Lung (tissue), 17 donors: ENCODE measurements at places on chromosomes 11 and 22.

DNA sequence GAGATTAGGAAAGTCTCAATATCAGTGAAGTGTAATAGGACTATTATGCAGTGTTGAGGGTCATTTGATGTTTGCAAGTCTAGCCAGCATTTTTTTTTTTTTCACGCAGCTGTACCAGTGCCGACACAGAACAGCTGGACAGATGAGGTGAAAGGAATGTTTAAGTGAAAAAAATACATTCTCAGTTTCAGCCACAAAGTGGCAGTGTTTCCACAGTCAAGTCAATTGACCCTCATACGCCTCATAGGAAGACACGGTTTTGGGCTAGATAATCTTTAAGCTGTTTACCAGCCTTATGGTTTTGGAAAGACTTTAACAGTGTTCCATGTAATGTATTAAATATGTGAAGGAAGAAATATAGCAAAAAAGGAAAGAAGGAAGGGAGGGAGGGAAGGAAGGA is 349.9 kb upstream of the ANO3 start:
- DNase-seq = peak; percentile 96

GRCh38 chr11:19895776-19896175 is 183.1 kb downstream of the NAV2 start:
- DNase-seq = no peak

DNA sequence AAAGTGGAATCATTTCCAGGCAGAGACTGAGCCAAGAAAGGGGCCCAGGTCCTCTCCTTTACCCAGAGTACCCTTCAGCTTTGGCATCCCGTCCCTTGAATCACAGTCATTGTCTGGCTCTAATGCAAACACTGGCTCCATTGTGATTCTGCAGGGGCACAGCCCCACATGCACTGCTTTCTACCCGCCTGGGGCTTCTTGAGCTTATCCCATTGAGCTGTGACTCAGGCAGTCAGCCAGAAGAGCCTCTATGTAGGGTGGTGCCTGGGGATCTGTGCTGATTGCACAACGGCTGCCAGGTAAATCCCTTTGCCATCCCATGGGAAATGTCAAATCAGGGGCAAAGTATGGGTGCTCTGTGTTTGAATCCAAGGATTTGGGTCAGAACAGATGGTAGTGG is 88.9 kb downstream of the RASSF10 start:
- DNase-seq = peak; percentile 15

GRCh38 chr22:49021131-49021925 is 806.3 kb downstream of the BRD1 start:
- DNase-seq = no peak

DNA sequence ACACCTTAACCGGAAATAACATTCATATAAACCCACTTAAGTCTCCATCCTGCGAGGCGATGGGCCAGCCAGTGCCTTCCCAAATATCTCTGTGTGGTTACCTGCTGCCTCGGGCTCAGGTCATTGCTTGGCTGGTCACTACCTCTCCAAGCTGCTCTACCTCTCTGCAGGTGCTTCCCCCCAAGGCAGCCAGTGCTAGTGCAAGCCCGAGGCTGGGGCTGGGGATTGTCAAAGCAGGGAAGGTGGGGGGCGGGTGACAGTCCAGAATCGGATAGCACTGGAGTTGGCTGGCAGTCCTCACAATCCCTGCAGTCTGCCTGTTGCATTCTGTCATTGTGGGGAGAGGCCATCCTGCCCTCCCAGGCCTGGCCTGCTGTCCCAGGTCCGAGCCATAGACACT is 11.1 kb downstream of the MCHR1 start:
- no peak for DNase-seq
